EH (cell line): ENCODE measurements at places on chromosomes 3 and 15.

GRCh38 chr15:63059075-63059474, 16.5 kb downstream of the TPM1 start:
- DNase-seq, result peak; percentile 18

DNA sequence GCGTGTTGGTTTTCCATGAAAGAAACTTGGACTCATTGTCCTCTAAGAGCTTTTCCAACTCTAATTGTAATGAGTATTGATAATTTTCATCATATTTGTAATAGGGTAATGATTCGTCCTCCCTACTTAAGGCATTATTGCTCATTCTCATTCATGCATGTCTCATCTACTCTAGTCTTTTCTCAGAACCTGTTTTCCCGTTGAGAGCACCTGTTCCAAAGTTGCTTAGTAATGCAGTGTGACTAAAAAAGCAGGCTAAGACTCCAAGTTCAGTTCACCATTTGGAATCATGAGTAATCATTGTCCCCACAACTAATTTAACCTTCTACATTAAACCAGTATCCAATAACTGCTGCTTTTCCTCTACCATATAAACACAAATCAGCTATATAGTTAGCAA, 84.0 kb downstream of the FILIP1L start:
- no peak for DNase-seq

DNA sequence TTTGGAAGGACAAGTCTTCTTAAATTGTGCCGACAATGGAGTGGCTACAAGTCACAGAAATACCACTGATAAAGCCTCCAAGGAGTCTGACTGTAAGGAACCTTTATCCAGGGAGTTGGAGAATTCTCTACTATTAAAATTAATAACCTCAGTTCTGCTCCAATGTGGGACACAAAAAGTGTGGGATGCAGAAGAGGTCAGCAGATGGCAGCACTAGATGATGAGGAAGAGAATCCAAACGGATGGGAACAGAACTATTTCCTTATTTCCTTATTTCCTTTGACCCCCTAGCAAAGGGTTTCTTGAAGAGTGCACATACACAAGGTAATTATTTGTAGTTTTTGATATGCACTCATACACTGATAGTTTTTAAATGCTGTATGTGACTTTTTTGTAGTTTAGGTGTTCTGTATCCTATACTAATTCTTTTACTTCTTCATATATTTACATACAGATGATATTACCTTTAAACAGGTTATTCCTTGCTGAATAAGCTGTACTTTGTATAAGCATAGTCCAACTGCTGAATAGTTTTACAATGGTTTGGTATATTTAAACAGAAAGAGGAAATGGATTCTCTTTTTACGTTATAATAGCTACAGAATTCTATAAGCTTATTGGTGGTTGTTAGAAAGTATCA, 25.6 kb upstream of the NLGN1 start:
- peak; percentile 65 for DNase-seq

- no peak for DNase-seq
Observed at GRCh38 chr3:217948-218347, 21.4 kb downstream of the CHL1 start.

GRCh38 chr3:63207066-63207590, 71.0 kb upstream of the SYNPR start:
- DNase-seq, result no peak

- no peak for DNase-seq
Observed at GRCh38 chr3:169969174-169970095, 2.8 kb downstream of the SEC62 start.

DNA sequence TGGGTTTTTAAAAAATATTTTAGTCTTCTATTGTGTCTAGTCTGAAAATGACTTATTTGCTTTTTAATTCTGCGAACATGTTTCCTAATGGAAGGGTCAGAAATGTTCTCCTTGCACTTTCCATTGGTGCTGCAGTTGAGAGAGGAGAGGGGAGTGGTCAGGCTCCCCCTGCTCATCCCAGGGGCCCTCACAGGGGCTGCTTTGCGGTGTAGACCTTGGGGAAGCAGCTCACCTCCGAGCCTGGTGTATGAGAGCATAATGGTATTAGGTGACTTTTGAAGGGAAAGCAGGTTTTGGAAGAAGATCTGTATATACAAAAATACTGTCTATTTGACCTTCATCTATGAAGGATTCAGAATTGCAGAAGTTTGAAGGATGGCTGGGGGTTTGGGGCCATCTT, 28.3 kb downstream of the APBA2 start:
- DNase-seq, result no peak

- peak; percentile 61 for DNase-seq
Observed at GRCh38 chr15:94324117-94324826, 92.9 kb downstream of the MCTP2 start.

DNA sequence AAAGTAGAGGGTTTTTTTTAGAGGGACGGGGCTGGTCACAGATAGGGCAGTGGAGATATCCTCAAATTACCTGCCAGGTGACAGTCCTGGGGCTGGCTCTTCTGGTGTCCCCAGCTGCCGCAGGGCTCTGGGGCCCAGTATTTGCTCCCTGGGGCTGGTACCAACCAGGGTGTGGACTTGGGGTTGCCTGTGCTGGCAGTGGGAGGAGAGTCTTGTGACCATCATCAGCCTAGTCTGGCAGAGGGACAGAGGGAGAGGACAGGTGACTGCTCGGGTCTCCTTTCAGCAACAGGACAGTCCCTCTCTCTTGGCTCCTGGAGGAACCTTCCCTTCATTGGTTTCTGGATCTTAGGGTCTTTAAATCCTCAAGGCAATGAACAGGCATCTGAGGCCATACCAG, 7.9 kb upstream of the RPP14 start:
- no peak for DNase-seq

DNA sequence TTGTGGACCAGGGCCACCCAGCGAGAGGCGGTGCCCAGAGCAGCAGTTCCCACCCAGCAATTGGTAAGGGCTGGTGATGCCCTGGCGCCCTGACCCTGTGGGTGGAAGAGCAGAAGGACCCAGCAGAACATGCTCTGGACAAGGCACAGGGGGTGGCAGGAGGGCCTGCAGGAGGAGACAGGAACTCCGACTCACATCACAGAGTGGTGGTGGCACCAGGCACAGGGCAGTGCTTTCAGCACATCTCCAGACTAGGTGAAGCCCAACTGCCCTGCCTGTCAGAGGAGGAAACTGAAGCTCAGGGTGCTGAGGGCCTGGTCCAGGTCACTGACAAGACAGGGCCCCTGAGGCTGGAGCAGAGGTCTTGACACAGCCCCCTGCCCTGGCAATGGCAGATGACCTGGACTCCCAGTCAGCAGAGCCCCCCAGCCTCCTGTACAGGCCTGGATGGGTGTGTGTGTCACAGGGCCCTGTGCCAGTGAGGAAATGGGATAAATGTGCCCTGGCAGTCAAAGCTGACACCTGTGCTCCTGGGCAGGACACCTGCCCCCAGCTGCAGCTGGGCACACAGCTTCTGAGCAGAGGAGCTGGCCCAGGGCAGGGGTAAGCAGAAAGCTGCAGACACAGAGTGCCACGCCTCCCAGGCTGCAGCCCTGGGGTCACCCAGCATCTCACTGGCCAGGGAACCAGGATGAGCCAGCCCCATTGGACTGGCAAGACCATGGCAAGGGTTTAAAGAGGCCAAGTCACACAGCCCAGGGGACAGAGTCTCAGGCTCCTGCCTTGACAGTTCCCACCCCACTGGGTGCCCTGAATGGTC, 11.4 kb downstream of the KLF15 start:
- no peak for DNase-seq

DNA sequence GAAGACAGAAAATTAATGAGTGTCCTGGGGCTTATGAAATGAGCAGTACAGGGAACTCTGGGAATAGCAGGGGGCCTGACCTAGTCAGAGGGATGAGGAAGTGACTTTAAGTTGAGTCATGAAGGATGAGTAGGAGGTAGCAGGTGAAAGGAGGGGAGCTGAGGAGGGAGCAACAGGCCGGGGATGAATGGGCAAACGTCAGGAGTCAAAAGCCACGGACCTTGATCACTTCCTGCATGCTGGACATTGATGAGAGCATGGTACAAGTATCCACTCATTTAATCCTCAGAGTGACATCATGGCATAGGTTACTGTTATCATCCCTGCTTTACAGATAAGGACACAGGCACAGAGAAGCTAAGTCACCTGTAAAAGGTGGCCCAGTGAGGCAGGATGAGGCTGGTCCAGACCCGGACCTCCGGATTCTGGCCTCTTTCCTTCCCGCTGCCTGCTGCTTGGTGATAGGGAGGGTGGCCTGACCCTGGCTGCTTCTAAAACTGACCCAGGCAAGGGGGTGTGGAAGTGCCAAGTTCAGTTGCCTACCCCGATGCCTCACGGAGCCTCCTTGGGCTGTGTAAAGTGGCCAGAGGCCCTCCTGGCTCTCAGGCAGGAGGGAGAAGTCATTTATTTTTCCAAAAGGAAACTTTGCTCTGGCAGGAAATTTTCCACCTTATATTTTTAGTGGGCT, 7.6 kb downstream of the CORO2B start:
- DNase-seq, result peak; percentile 83

DNA sequence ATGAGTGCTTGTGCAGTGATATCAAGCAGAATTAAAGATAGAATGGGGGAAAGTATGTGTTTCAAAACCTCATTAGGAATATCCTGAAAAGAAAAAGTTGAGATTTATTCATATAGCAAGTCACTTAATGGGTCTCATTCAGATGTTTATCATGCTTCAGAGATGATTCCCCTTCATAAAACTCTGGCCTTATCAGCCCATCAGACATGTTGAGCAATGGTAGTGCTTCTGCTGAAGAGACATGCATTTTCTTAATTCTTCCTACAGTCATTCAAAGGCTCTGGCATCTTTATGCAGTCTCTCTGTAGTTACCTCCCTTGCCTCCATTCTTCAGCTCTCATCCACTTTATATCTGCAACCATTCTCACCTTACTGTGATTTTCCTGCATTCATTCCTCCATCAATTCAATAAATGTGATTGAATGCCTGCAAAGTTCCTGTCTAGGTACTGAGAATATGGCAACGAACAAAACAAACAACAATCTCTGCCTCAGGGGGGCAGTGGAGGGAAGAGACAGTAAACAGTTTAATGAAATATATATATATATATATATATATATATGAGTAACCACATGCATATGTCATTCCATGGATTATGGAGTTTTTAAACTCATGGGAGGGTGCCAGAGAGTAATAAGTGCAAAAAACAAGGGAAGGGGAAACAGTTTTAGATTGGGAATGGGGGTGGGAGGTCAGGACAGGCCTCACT, 138.5 kb downstream of the NECTIN3 start:
- DNase-seq, result peak; percentile 97

GRCh38 chr3:111173328-111173900, 101.8 kb downstream of the NECTIN3 start:
- peak; percentile 22 for DNase-seq

GRCh38 chr3:28678086-28678485, 329.5 kb upstream of the AZI2 start:
- DNase-seq, result no peak

DNA sequence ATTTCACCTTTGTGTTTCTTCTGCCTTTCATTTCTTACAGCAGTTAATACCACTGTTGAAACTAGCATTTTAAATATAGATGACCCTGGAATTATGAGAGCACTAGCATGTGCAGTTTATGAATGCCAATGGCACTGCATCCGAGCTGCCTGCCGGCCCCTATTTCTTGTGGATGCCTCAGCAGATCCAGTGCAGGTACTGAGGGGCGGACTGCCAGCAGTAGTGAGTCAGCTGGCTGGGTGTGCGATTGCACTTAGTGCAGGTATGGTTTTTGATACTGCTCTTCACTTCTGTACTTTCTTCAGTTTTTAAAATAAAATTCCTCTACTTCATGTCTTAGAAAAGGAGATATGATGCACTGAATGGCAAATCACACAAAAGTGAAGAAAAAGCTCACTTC, 453.0 kb downstream of the DIPK2A start:
- no peak for DNase-seq
